CD4-positive, alpha-beta T cell (primary cell): ENCODE measurements at places on chromosomes 7 and 10.

GRCh38 chr7:29748286-29749099 lies 57.8 kb upstream of the WIPF3 start:
- DNase-seq, result no peak

- DNase-seq, result no peak
Measured at GRCh38 chr10:57830877-57831560, 436.7 kb downstream of the IPMK start.

DNA sequence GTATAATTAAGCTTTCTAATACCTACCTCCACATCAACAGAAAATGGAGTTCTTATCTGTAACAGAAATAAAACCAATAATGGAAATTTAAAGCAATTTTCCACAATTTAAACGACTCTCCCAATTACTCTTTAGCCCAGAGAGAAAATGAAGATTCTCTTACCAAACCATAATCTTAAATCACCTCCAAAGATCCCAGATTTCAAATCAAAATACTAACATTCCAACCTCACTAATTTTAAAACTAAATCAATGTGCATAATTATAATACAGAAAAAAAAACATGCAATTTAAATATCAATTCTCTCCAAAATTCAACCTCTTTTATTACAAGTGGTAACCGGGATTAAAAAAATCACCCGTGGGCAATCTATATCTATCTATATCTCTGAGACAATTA lies 1.5 kb downstream of the HERC4 start:
- DNase-seq, result no peak

DNA sequence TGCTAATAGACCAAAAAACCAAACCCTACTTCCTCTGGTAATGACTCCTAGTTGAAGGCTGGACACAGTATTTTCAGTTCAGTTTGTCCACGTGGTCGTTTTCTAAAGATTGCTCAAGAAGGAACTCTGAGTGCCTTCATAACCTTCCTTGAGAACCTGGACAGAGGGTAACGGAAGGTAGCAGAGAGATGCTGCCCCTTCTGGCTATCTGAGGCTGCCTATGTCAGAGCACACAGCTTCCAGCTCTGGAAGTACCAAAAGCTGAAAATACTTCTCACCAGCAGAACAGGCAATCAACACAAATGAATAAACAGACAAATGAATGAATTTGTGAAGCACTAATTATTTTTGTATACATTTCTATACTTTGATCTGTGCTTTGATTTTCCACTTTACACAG lies 85.2 kb downstream of the AMPH start:
- DNase-seq, result no peak

DNA sequence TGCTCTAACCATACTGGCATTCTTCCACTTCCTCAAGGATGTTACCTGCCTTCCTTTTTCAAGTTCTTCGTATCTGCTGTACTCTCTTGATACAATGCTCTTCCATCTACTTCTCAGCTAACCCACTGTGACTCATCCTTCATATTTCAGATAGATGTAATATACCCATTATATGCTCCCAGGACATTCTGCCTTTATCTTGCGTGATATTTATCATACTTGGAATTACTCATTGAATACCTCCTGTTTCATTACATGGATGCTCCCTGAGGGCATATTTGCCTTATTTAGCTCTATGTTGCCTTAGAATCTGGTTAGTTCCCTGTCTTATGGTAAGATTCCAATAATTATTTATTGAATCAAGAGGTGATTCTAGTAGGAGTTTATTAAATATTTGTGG lies 706.4 kb downstream of the SORCS3 start:
- DNase-seq, result no peak

GRCh38 chr10:72330069-72330426 lies 24.7 kb downstream of the DNAJB12 start:
- DNase-seq, result no peak

DNA sequence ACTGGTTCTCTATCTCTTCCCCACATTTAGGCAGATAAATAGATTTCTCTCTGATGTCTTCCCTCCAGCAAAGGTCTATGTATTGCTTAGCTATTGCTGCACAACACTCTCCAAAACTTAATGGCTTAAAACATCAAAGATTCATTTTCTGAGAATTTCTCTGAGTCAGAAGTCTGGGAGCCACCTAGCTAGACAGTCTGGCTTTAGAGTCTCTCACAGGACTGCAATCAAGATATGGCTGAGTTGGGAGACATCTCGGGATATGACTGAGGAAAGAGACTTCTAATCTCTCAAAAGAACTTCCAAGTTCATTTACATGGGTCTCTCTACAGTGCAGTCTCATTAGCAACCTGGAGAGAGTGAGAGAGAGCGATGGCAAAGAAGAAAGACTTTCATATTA lies 553.6 kb upstream of the GHITM start:
- DNase-seq, result no peak

DNA sequence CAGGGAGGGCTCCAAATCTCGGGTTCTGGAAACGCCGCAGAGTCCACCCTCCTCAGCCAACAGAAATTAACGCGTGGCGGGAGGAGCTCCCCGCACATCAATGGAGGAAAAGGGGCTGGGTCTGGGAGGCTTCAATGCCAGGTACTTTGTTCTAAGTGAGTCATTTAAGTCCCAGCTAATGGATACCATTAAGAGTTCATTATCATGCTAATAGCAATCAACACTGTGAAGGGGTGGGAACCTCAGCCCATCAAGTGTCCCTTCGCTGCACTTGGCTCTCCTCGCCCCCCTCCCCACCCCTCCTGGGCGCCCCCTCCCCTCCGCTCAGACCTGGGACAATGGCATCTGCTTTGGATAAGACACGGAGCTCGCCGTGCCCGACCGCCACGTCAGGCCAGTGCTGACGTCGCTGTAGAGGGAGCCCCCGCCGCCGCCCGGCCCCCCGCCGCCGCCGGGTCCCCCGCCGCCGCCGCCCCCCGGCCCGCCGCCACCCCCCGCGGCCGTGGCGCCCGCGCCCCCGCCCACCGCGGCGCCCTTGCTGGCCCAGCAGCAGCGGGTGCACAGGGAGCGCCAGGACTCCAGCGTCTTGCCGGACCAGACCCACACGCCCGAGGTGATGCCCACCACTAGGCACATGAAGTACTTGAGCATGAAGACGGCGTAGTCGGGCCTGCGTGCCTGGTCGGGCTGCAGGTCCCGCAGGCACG lies 2.9 kb downstream of the FZD8 start:
- DNase-seq, result no peak

DNA sequence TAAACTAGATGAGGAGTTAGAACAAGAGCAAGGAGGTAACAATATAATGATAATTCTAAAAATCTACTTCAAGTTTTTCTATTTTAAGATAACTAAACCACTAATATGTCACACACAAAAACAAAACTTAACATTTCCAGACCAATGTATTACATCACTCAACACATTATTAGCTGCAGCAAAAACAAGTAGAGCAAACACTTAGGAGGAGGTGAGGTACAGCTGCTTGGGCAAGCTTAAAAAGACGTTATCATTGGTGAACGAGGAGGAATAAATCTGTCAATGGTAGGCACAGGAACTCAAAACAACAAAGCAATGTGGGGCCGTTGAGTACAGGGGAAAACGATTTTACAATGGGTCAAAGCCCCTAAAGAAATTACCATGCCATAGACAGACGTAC lies 58.8 kb downstream of the EZH2 start:
- no peak for DNase-seq

GRCh38 chr10:29712108-29712507 lies 77.3 kb upstream of the SVIL start:
- DNase-seq, result no peak

DNA sequence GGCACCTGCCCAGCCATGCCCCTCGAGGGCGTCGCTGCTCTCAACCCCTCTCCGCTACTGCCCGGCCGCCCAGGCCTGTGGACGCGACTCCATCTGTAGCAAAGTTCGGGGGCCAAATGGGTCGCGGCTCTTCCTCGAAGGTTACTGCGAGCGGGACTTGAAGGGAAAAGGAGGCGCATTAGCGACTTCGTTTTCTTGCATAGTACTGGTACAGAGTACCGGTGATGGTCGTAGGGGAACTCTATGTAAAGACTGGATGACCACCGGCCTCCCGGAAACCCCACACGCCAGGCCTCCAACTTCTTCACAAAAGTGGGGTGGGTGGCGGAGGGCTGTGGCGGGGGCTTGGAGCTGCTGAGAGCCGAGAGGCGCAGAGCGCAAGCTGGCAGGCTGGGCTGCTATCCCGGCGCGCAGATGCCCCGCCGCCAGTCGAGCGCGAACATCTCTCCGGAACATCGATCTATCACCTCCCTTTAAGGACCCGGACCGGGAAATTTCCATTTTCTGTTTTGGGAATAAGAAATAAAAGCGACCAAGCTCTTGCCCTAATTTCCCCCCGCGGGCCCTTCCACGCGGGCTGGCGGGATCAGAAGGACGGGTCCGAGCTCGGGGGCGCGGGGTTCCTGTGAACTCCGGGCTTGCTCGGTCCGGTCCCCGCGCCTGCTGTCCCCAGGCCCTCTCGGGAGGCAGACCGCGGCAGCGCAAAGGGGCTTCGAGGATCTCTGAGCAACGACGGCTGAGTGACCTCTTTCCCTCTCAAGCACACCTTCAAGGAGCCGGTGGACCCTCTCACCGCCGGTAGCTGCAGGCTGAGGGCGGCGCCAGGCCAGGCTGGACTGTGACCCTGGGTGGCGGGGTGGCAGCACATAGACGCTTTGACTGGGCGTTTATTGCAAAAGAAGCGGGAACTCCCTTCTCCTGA lies 12.2 kb upstream of the FEZF1 start:
- DNase-seq, result no peak

DNA sequence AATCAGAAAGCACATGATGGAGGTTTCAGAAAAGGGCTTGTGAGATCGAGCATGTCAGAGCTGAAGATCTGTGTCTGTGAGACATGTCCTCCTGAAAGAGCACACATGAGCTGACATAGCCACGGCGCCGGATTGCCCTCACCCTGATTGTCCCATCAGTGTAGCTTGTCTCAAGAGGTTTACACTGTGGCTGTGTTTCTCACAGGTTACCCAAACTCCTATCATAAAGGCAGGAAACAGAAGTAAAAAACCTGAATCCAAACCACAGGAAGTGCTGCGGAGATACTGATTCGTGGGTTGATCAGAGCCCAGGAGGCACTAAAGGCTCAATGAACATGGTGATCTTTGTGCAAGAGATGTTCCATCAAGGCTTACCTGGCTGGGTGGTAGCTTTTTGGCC lies 3.9 kb upstream of the ATP6V0E2 start:
- DNase-seq, result peak; percentile 39

DNA sequence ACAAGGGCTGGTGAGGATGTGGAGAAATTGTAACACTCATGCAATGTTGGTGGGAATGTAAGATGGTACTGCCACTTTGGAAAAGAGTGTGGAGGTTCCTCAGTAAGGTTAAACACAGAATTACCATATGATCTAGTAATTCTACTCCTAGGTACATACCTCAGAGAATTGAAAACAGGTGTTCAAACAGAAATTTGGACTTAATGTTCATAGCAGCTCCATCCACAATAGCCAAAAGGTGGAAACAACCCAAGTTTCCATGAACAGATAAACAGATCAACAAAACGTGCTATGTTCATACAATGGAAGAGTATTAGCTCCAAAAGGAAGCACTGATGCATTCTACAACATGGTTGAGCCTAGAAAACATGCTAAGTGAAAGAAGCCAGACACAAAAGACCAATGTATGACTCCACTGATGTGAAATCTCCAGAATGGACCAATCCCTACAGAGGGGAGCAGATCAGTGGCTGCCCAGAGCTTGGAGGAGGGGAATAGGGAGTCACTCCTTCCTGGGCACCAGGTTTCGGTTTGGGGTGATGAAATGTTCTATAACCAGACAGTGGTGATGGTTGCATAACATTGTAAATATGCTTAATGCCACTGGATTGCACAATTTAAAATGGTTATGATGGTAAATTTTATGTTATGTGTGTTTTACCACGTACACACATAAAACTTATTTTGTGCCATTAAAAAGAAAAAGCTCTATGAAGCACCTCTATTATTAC lies 5.7 kb upstream of the WDR86 start:
- DNase-seq, result peak; percentile 70

DNA sequence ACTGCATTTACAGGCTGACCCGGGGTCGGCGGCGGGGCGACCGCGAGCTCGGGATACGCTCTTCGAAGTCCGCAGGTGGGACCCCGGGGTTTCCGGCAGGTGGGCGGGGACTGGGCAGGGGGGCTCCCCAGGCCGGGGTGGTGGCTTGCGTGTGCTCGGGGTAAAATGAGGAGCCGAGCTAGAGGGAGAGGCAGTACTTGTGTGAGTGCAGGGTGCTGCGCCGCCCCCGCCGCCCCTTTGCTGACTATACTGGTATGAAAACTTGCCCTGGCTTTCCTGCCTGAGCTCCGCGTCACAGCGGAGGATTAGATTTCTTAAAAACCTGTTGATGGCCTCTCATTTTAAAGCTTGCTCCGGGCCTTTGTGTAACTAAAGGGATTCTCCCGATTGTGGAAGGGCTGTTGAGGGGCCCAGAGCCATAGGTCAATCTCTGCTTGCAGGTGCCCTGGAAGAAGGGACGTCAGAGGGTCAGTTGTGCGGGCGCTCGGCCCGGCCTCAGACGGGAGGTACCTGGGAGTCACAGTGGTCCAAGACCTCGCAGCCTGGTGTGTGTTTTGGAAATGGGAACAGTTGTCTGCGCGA lies 488 bp downstream of the ARMC10 start:
- DNase-seq, result peak; percentile 51

- no peak for DNase-seq
Measured at GRCh38 chr10:123999956-124000615, 93.3 kb downstream of the CHST15 start.

GRCh38 chr7:27442455-27442854 lies 199.9 kb downstream of the EVX1 start:
- no peak for DNase-seq

- DNase-seq, result no peak
Measured at GRCh38 chr10:133554600-133554999, 10.8 kb downstream of the SYCE1 start.
